ENCODE measurements at places on chromosomes 7 and 10. TPM values are rescaled to one million over a fixed set of nuclear protein-coding genes. Genes with fewer than 3 reads are reported as not detected.

The TMEM184A gene
- total RNA-seq = 8.1 TPM

The AOAH gene
- not detected for total RNA-seq

The BTBD16 gene
- total RNA-seq = 0.66 TPM

The RSPH10B2 gene
- 0.07 TPM for total RNA-seq

The NPFFR1 gene
- under 0.01 TPM for total RNA-seq

The SLC13A1 gene
- not detected for total RNA-seq

The DRGX gene
- not detected for total RNA-seq

The PTN gene
- total RNA-seq = not detected

The POLR2J gene
- 105 TPM for total RNA-seq

The TMEM72 gene
- total RNA-seq = not detected

The ACSM6 gene
- total RNA-seq = not detected

The MYOF gene
- total RNA-seq = 215 TPM

The TMEM236 gene
- total RNA-seq = 0.03 TPM

The ZMIZ2 gene
- total RNA-seq = 32.6 TPM

The RASSF4 gene
- 5.0 TPM for total RNA-seq

The HDAC9 gene
- 0.17 TPM for total RNA-seq

The BICC1 gene
- 25.8 TPM for total RNA-seq

The TUBB8 gene
- 0.05 TPM for total RNA-seq

The CRHR2 gene
- 0.02 TPM for total RNA-seq

The OPALIN gene
- not detected for total RNA-seq

The CYP26C1 gene
- not detected for total RNA-seq

The SH2D4B gene
- total RNA-seq = 0.06 TPM

The FEZF1 gene
- total RNA-seq = not detected

The PLA2G12B gene
- total RNA-seq = not detected

The SLC26A5 gene
- total RNA-seq = not detected

The PRKG1 gene
- total RNA-seq = 0.01 TPM

The GPR26 gene
- not detected for total RNA-seq

The CCM2 gene
- 51.5 TPM for total RNA-seq

The THNSL1 gene
- 3.5 TPM for total RNA-seq

The TMEM225B gene
- 0.92 TPM for total RNA-seq

The MXI1 gene
- total RNA-seq = 6.0 TPM

The KAZALD1 gene
- 3.0 TPM for total RNA-seq

The APBB1IP gene
- total RNA-seq = 5.2 TPM

The SH2B2 gene
- total RNA-seq = 3.7 TPM

The ADCYAP1R1 gene
- 0.03 TPM for total RNA-seq

The FAM237B gene
- total RNA-seq = 0.10 TPM

The TAS2R5 gene
- 0.34 TPM for total RNA-seq

The ABCB1 gene
- total RNA-seq = 0.08 TPM

The HTR5A gene
- not detected for total RNA-seq

The VKORC1L1 gene
- 30.7 TPM for total RNA-seq

The DAGLB gene
- 23.3 TPM for total RNA-seq

Measured in A549 treated with AZD2906 at 1 μM for 4 hours (cell line).